GM20000 (cell line): ENCODE measurements at places on chromosomes 7 and 10.

- no peak for DNase-seq
Measured at GRCh38 chr7:29350351-29350750, 155.8 kb downstream of the CHN2 start.

GRCh38 chr7:50584793-50585408, 19.7 kb upstream of the DDC start:
- DNase-seq = no peak

- DNase-seq = no peak
Measured at GRCh38 chr10:102678068-102678400, 33.8 kb downstream of the TRIM8 start.

DNA sequence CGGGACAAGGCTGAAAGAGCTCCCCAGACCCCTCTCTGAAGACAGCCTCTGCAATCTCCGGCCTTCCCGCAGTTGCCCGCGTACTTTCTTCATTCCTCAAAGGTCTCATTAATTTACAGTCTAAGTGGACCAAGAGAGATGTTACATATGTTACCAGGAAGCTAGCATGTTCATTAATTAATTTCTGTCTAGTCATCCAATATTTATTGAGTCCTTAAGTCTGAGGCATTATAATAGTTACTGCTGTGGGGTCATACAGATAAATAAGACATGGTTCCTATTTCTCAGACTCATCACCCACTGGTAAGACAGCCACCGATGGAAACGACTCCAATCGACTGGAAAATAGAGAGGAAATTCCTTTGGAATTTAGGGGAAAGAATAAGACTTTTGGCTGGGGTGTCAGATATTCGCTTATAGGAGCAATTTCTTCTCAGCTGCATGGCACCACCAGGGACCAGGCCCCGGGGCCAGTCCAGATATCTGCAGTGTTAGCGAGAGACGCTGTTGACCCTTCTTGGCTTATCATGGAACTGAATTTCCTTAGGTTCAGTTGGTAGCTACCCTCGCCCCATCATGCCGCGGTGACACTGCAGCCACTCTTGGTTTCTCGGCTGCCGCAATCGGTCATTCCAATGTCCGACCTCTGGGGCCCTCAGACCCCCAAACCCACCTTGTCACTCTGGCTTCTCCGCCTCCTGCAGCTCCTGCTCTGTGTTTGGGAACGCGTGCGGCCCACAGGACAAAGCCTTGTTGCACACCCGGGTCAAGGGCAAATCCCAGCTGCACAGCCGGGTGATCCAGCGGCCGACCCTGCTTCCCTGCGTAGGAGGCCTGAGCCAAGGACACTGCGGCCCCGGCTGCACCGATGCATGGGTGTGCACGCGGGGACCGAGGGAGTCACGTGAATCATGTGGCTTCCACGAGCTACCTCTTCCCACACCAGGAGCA, 383.2 kb downstream of the DNAJB6 start:
- DNase-seq = no peak

DNA sequence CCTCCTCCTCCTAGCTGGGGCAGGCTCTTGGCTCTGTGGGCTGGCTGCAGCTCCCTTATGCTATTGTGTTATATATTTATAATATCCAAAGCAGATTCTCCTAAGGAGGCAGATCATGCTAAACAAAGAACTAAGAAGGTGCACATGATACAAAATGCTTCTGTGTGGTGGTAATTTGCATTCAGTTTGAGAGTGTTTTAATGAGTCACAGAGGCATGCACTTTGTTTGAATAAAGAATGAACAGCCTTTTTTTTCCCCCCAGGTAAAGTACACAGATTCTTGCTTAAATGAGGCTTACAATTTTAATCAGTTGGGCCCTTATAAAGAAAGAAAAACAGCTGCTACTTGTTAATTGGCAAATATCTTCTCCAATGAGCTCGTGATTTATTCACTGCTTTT, 95.0 kb downstream of the FANK1 start:
- no peak for DNase-seq

DNA sequence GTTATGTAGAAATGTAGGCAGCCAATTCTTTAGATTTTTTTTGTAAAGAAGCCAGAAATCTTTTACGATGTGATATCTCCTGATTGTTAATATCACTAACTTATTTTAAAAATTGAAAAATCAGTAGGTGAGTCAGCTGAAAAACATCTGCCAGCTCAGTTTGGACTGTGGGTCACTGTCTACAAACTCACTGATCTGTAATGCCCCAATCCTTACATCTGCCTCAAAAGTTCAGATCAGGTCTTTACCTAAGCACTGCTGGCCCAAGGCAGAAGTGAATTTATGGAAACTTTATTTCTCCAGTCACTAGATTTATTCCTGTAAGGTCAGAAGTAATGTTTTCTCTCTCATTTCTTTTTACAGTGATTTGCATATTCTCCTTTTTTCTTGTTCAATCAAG, 31.0 kb upstream of the FAM13C start:
- DNase-seq = no peak

DNA sequence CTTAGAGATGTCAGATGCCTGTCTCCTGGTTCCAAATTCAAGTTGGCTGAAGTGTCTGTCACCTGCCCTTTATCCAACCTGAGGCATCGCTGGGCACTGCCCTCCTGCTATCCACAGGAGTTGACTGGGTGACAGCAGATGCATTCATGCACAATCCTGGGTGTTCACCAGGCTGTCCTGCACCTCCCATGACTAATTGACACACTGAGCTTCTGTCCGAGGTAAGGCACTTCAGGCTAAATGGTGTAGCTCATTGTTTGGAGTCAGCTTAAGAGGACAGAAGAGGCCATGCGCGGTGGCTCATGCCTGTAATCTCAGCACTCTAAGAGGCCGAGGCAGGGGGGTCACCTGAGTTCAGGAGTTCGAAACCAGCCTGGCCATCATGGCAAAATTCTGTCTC, 2.4 kb downstream of the UCMA start:
- no peak for DNase-seq

- DNase-seq = no peak
Measured at GRCh38 chr7:6510476-6511133, 40.7 kb downstream of the GRID2IP start.

DNA sequence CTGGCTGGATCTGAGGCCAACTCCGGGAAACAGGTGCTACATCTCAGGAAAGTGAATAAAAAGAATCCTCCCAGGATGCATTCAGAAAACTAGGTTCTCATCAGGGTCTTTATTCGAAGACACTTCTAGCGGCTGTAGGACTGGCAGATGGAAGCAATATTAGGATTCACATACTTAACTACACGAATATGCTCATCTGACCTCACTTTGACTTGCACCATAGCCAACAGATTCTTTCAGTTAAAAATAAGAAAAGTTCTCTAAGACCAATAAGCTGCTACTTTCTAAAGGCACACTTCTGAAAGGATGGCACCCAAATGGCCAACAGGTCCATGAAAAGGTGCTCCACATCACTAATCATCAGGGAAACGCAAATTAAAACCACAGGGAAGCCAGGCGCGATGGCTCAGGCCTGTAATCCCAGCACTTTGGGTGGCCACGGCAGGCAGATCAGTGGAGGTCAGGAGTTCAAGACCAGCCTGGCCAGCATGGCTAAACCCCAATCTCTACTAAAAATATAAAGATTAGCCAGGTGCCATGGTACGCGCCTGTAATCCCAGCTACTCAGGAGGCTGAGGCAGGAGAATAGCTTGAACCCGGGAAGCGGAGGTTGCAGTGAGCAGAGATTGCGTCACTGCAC, 258.0 kb downstream of the ZMYND11 start:
- DNase-seq = no peak

DNA sequence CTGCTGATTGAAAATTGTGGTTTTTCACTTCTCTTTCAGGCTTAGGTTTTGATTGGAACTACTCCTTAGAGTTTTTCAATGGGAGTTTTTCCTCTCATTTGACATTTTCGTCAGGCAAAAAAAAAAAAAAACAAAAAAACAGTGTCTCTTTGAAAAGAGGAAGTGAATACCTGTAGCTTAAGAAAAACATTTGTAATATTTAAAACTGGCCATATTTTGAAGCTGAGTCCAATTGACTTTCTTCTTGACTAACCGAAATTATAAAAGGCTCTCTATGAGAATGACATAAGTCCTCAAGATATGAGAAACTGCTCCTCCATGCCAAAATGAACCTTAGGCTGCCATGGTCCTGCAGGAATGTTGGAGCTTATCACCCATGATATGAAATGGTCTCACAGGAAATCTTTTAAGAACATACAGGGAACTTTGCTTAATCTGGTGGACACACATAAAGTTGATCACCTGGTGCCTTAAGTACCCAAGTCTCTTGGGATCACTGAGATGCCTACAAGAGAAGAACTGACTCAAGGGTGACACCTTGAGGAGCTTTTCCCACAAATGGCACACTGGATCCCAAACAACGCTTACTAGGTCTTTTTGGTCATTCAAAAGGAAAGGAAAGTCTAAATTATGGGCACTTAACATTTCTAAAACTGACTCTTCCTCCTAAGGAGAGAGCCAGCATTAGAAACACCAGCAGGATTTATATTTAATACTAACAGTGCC, 263.4 kb downstream of the CDC14C start:
- DNase-seq = no peak

- DNase-seq = no peak
Measured at GRCh38 chr7:52006674-52007073, 690.1 kb upstream of the COBL start.
